ENCODE measurements at places on chromosomes 6 and 20.

DNA sequence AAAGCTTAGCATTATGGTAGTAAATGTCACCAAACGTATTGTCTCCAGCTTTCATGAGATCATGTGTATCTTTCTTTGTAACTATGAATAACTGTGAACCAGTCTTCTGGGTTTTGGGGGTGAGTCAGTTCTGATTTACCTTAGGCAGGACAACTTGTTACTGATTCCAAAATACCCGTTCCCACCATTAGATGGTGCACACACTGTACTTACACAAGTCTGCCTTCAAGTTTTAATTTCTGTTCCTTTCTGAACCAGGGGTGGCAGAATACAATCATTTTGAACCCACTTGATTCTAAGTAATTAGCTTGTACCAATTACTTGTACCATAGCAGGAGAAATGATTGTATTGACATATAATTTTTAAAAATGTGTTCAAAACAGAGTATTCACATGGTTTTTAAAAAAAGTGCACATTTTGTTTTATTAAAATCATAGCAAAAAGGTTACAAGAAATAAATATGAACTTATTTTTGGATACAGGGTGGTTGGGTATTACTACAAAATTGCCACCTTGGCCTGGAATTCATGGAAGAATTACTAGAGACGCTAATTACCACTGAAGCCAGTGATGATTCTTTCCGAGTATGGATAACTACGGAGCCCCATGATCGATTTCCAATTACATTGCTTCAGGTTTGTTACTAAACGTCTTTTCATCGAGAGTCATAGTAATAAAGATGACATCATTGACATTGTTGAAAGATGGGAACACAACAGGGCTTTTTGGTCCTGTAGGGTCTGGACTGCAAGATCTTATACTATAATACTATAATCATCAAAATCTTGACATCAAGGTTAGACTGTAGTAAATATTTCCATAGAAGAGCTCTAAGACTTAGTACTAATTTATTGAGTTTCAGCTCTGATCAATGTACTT lies 75.2 kb upstream of the GLP1R start:
- peak; percentile 42 for DNase-seq

DNA sequence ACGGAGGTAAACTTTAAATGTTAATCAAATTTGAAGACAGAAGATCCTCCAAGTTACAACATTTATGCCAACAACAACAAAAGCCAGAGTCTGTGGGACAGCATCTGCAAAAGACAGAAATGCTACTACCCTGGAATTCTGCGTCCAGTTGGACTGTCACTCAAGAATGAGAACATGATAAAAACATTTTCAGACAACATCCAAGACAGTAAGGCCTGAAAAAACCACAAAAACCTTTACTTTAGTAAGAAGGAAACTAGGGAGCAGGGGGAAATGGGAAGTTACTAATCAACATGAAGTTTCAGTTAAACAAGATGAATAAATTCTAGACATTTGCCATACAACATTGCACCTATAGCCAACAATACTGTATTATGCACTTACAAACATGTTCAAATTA lies 77.6 kb downstream of the MLIP start:
- DNase-seq, result no peak

DNA sequence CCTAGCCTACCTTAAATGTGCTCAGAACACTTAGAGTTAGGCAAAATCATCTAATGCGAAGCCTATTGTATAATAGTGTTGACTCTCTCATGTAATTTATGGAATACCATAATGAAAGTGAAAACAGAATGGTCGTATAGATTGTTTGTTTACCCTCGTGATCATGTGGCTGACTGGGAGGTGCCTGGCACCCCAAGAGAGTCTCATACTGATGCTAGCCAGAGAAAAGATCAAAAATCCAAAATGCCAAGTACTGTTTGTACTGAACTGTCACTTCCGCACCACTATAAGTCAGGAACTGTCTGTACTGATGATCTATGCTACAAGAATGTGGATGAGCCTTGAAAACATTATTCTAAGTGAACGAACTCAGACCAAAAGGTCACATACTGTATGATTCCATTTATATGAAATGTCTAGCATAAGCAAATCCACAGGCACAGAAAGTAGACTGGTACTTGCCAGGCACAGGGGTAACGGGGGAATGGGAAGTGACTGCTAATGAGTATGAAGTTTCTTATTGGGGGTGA lies 22.4 kb downstream of the ZMYND8 start:
- DNase-seq, result peak; percentile 93

- DNase-seq, result no peak
These were observed 76.0 kb upstream of the CD93 start for GRCh38 chr20:23161968-23162696.

- DNase-seq, result peak; percentile 71
These were observed 131.6 kb downstream of the UTRN start for GRCh38 chr6:144416773-144417172.

DNA sequence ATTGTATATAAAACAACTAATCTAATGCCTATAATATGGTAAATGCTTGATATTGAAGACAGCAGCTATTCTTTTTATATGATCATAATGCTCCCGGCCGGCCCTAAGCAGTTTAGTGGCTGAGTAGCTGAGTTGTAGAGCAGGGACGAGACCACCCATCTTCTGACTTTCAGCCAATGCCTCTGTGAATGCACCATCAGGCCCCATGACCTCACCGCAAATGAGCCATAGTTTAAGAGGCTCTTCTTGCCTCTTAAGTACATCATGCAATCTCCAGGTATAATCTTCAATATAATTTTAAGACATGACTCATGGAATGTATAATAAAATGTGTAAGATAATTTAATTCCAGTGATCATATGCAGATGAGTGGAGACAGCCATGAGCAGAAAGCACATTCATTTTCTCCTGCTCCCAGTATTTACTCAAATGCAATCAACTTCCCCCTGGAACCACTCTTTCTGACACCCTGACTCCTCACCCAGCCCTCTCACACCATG lies 78.9 kb upstream of the SNX9 start:
- DNase-seq, result no peak

DNA sequence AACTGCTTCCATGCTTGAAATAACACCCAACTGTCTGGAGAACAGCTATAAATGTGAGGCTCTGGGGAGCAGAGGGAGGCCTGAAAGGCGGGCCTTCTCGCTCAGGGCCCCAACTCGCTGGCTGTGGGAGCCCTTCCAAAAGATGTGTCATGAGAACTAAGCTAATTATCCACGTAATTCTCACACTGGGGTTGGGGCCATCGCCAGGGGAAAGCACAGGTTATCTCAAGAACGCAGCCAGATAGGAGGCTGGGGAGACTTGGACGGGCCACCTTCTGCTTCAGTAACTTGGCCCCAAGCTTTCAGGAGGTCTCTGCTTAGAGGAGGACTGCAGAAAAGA lies 1.6 kb downstream of the PXDC1 start:
- no peak for DNase-seq
